Thoracic aorta (tissue), 2 donors: ENCODE measurements at places on chromosomes 3 and 15. TPM values are rescaled to one million over a fixed set of nuclear protein-coding genes. Genes with fewer than 3 reads are reported as not detected.

- no peaks in the 10 kb centered on the region for H3K36me3 ChIP-seq
- H3K27ac ChIP-seq: peak overlapping the region; percentile 85
- H3K4me3 ChIP-seq: peak overlapping the region; percentile 76
- peaks cover 42% of the 10 kb centered on the region for H3K4me1 ChIP-seq
- DNase-seq: no peak
- H3K27me3 ChIP-seq: no peaks in the 10 kb centered on the region
Observed at GRCh38 chr15:31328428-31328968, 1.9 kb downstream of the KLF13 start.

DNA sequence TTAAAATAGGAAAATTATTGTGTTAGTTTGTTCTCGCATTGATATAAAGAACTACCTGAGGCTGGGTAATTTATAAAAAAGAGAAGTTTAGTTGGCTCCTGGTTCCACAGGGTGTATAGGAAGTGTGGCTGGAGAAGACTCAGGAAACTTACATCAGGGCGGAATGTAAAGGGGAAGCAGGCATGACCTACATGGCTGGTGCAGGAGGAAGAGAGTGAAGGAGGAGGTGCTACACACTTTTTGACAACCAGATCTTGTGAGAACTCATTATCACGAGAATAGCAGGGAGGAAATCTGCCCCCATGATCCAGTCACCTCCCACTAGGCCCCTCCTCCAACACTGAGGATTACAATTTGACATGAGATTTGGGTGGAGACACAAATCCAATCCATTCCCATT is 490.7 kb downstream of the RBMS3 start:
- H3K27ac ChIP-seq: no peak overlapping the region
- no peak for DNase-seq
- no peaks in the 10 kb centered on the region for H3K36me3 ChIP-seq

DNA sequence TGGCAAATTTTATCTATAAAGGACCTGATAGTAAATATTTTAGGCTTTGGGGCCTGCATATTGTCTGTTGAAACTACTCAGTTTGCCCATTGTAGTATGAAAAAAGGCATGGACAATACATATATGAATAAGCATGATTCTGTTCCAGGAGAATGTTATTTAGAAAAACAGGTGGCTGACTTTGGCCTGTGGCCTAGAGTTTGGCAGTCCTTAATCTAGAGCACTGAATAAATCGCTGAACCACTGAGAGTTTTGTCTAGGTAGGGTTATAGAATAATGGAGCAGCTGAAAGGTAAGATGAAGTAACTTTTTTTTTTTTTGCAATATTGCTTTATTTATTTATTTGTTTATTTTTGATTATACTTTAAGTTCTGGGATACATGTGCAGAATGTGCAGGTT is 75.0 kb downstream of the LRRC49 start:
- H3K4me3 ChIP-seq: no peak overlapping the region
- no peaks in the 10 kb centered on the region for H3K36me3 ChIP-seq
- H3K27me3 ChIP-seq: no peaks in the 10 kb centered on the region
- no peak for DNase-seq
- no peak overlapping the region for H3K27ac ChIP-seq

The P2RY14 gene
- total RNA-seq: 2.5 TPM

The NBEAL2 gene
- total RNA-seq: 39.7 TPM

GRCh38 chr3:188092648-188093047 is 61.3 kb upstream of the LPP start:
- DNase-seq: no peak
- no peak overlapping the region for H3K4me3 ChIP-seq
- H3K4me1 ChIP-seq: no peaks in the 10 kb centered on the region
- H3K27me3 ChIP-seq: no peaks in the 10 kb centered on the region

GRCh38 chr15:89332446-89332845 is 2.2 kb downstream of the POLG start:
- H3K27ac ChIP-seq: no peak overlapping the region
- no peak overlapping the region for H3K4me3 ChIP-seq
- no peaks in the 10 kb centered on the region for H3K27me3 ChIP-seq
- DNase-seq: no peak
- H3K4me1 ChIP-seq: peaks cover 61% of the 10 kb centered on the region

- DNase-seq: no peak
- H3K27ac ChIP-seq: no peak overlapping the region
- no peaks in the 10 kb centered on the region for H3K36me3 ChIP-seq
- H3K4me1 ChIP-seq: peaks cover 12% of the 10 kb centered on the region
Observed at GRCh38 chr15:75921732-75922703, 18.3 kb downstream of the FBXO22 start.

The MOBP gene
- total RNA-seq: not detected

- H3K36me3 ChIP-seq: no peaks in the 10 kb centered on the region
- no peak overlapping the region for H3K4me3 ChIP-seq
- H3K4me1 ChIP-seq: peaks cover 20% of the 10 kb centered on the region
- H3K27me3 ChIP-seq: no peaks in the 10 kb centered on the region
- H3K27ac ChIP-seq: no peak overlapping the region
Observed at GRCh38 chr3:112817271-112817670, 29.4 kb downstream of the CD200R1L start.

The KNG1 gene
- not detected for total RNA-seq

- no peaks in the 10 kb centered on the region for H3K36me3 ChIP-seq
- peaks cover 57% of the 10 kb centered on the region for H3K4me1 ChIP-seq
- no peaks in the 10 kb centered on the region for H3K27me3 ChIP-seq
- H3K27ac ChIP-seq: peak overlapping the region; percentile 4
Observed at GRCh38 chr15:62440362-62441105, 275.4 kb upstream of the C2CD4B start.

DNA sequence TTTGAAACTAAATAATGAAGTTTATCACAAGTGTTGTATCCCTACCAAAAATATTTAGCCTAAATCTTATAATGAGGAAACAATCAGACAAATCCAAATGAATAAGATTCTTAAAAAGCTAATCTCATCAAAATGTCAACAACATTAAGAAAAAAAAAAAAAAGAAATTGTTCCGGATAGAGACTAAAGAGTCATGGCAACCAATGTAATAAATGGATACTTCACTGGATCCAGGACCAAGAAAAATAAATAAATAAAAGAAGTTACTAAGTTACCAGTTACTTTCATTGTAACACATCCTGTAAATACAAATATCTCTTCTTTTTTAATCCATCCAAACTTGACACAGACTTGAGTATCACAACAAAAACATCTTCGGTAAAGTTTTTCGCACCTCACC is 607 bp downstream of the MRPL47 start:
- no peak for DNase-seq
- H3K36me3 ChIP-seq: peaks cover 18% of the 10 kb centered on the region
- H3K4me1 ChIP-seq: peaks cover 17% of the 10 kb centered on the region
- peak overlapping the region; percentile 77 for H3K4me3 ChIP-seq

- H3K27ac ChIP-seq: peak overlapping the region; percentile 95
- H3K36me3 ChIP-seq: no peaks in the 10 kb centered on the region
- peaks cover 28% of the 10 kb centered on the region for H3K4me1 ChIP-seq
- no peaks in the 10 kb centered on the region for H3K27me3 ChIP-seq
- H3K4me3 ChIP-seq: peak overlapping the region; percentile 76
Observed at GRCh38 chr3:66037330-66037985, 1.3 kb downstream of the MAGI1 start.

The GP5 gene
- total RNA-seq: not detected

DNA sequence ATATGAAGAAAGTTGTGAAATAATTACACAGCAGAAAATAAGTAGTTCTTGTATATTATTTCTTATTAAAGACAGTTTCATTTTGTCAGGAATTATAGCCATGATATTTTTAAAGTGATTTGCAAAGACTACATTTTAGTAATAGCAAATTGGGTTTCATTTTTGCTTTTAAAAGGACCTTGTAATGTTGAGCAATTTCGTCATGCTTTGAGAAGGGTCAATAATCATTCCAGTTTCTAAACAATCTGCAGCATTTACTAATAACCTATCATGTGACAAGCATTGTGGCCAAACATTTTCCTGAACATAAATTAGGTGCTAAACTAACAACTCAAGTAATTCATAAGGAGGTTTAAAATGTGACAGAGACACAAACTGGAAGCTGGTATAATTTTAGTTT is 214.4 kb upstream of the CBLB start:
- H3K4me1 ChIP-seq: no peaks in the 10 kb centered on the region
- no peak overlapping the region for H3K27ac ChIP-seq
- H3K36me3 ChIP-seq: no peaks in the 10 kb centered on the region
